ENCODE measurements at places on chromosomes 6 and 20. TPM values are rescaled to one million over a fixed set of nuclear protein-coding genes. Genes with fewer than 3 reads are reported as not detected.

DNA sequence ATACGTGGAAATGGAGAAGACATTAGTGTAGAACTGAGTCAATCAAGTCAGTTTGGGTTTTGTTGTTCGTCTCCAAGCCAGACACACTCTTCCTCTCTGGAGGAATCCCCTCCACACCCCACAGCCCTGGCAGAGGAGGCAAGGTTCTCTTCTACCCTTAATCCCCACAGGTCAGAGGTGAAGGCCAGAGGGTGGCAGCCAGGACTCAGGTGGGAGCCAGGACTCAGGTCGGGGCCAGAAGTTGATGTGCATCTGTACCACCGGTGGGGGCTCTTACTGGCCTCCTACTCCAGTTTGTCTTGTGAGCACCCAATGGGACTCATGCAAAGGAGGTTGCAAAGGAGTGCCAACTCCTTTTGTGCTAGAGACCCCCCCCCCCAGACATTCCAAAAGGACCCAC lies 126.4 kb downstream of the TBXT start:
- DNase-seq: no peak

GRCh38 chr20:38590676-38591473 lies 9.9 kb downstream of the ADIG start:
- DNase-seq: no peak

DNA sequence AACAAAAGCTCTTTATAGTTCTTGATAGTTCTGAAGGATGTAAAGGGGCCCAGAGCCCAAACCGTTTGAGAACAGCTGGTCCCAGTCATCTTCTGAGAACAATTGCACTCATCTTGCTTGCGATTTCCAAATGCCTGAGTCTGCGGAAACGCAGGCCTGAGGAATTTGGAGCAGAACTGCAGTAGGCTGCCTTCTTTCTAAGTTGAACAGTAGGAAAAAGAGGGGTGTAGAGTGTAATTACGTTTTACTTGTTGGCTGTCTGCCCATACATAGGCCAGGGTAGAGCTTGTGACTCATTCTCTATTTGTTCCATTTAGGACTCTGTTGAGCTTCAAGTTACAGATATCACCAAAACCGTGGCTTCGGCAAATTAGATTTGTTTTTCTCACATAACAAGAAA lies 42.0 kb upstream of the KIF16B start:
- no peak for DNase-seq

DNA sequence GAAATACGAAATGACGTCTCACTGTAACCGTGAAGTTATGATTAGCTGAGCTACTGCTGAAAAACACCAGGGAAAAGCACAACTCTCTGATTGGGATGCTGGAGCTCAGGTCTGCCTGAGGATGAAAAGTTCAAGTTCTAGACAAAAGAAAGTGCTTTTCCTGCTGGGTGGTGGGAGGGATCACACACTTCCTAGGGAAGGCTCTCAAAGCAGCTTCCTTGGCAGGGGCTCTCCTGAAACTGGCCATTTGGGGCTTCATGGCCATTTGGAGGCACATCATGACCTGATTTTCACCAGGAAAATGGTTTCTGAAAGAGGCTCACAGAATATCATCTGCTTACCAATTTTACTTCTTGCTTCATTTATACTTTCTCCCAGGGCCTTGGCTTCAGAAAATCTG lies 97.1 kb upstream of the KCNK16 start:
- DNase-seq: no peak

DNA sequence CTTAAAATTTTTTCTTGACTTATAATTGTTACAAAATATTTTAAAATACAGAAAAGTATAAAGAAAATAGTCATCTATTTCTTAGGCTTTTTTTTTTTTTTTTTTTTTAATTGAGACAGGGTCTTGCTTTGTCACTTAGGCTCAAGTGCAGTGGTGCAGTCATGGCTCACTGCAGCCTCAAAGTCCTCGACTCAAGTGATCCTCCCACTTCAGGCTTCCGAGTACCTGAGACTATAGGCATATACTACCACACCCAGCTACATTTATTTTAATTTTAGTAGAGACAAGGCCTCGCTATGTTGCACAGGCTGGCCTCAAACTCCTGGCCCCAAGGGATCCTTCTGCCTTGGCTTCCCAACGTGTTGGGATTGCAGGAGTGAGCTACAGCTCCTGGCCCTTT lies 5.3 kb upstream of the ACAT2 start:
- DNase-seq: no peak

DNA sequence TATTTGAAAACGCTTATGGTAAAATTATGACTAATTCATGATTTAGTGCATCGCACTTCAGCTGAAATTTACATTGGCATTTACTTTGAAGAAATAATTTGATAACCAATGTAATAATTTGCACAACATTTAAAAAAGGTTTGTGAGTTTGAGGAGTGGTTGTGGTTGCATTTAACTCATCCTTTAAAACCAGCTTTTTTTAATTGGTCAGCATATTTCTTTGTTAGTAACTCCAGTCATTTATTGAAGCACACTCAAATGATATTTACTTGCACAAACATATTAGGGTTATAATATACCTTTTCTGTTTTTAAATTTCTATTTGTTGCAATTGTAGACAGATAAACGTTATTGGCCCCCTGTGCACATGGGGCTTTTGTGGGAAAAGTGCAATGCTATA lies 78.1 kb upstream of the AHI1 start:
- no peak for DNase-seq

The GHRH gene
- not detected for total RNA-seq

The BTNL2 gene
- not detected for total RNA-seq

- DNase-seq: no peak
These were observed 215.4 kb downstream of the HDGFL1 start for GRCh38 chr6:22784601-22785410.

The NSFL1C gene
- total RNA-seq: 108 TPM

DNA sequence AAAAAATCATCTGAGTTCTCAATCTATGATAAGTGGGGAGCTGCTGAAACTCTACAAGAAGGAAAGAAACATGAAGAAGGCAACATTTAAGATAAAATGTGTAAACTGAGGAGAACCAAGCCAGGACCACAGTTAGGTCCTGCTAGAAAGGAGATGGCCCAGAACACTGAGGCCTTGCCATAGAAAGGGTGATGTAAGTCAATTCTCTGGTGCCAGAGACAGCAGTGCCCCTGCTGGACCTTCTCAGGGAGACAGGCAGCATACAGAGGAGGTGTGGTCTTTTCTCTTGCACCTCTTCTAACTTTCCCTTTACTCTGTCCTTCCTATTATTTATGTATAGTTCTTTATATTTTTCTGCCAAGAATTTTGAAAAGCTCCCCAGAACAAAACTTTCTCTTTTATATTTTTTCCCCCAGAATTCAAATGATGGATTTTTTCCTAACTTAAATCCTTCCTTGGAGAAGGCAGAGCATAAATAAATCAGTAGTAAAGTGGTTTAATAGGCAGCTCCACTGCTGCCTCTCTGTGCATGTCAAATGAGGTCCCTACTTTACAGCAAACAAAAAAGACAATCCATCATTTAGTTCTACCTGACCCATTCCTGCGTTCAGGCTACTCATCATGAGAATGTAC lies 9.0 kb downstream of the UQCC2 start:
- no peak for DNase-seq

The PAK1IP1 gene
- total RNA-seq: 27.9 TPM

DNA sequence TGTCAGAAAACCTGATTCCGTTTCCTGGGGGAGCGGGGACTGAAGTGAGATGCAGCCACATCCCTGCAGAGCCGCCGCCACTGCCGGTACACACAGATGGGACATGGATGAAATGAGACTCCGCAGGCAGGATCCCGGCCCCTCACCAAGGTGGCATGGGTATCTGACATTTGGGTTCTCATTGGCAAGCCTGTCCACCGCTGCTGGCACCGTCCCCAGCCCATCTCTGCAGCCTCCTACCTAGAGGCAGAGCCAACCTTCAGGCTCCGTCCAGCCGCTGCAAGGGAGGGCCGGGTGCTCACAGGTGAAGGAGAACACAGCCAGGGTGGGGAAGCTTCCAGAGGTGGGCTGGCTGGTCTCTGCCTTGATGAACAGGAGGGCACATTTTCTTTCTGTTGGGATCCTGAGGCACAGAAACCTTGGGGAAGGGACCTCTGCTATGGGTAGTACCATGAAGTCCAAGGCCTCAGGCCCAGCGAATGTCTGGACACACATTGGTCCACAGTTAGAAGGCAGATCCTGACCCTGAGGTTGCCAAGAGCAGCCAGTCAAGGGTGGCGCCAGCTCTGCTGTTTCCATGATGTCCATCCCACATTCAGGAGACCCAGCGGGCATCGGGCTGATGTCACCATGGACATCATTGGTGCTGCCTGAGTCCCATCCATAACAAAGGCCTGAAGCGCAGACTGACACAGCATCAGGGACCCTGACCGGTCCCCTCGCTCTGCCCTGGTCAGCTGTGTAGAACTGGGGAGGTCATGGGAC lies 177.4 kb downstream of the TAF4 start:
- no peak for DNase-seq

DNA sequence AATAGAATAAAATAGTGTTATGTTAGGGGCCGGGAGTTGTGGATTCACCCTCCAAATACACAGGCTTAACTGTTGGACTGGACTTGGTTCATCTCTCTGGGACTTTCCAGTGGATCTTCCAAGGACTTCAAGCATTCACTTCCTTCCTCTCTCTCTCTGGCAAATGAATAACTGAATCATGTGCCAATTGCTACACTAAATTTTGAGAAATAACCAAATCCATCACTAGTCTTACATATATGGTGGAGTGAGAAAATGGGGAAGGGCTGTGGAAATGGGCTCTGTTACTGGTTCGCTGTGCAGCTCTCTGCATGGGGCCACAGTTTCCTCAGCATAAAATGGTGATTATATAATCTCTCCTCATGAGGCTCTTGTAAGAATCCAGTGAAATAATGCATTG lies 6.8 kb upstream of the KIAA1755 start:
- no peak for DNase-seq

DNA sequence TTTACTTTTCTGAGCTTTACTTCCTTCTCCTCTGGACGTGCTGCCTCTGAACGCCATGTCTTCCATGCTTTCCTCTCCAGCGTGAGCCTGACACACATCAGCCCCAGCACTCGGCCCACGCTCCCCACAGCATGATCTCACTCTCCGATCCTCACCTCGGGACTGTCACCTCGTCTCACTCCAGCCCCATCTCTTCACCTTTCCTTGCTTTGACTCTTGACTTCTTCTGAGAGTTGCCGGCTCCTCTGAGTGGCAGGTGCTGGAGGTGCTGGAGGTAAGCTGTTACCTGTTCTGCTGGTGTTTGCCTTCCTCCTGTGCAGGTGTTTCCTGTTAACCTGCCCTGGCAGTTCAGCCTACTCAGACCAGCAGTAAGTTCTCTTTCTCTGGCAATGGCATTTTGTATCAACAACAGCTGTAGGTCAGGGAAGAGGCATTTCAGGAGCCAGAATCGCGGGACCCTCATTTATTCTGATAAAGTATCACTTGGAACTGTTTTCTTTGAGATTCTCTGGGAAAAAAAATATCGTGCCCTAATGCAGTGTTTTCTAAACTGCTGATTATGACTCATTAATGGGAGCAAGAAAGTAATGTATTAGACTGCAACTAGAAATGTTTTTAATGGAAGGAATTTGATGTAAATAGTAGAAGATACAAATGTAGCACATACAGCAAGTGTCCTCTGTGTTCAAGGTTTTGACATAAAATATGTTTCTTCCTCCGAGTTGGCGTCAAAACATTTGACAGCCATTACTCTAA lies 106.5 kb downstream of the ARID1B start:
- DNase-seq: no peak

DNA sequence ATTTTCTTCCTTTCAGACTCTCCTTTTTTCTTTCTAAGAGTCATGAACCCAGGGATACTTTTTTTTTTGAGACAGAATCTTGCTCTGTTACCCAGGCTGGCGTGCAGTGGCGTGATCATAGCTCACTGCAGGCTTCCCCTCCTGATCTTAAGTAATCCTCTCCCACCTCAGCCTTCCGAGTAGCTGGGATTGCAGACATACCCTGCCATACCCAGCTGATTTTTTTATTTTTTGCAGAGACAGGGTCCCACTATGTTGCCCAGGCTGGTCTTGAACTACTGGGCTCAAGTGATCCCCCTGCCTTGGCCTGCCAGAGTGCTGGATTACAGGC lies 32.8 kb upstream of the IER3 start:
- DNase-seq: no peak

The TFAP2D gene
- not detected for total RNA-seq

- DNase-seq: no peak
These were observed 39.2 kb downstream of the FAM50B start for GRCh38 chr6:3888153-3888957.

The DYNLT2 gene
- 2.1 TPM for total RNA-seq

GRCh38 chr6:160742090-160742489 lies 40.0 kb downstream of the PLG start:
- DNase-seq: no peak

DNA sequence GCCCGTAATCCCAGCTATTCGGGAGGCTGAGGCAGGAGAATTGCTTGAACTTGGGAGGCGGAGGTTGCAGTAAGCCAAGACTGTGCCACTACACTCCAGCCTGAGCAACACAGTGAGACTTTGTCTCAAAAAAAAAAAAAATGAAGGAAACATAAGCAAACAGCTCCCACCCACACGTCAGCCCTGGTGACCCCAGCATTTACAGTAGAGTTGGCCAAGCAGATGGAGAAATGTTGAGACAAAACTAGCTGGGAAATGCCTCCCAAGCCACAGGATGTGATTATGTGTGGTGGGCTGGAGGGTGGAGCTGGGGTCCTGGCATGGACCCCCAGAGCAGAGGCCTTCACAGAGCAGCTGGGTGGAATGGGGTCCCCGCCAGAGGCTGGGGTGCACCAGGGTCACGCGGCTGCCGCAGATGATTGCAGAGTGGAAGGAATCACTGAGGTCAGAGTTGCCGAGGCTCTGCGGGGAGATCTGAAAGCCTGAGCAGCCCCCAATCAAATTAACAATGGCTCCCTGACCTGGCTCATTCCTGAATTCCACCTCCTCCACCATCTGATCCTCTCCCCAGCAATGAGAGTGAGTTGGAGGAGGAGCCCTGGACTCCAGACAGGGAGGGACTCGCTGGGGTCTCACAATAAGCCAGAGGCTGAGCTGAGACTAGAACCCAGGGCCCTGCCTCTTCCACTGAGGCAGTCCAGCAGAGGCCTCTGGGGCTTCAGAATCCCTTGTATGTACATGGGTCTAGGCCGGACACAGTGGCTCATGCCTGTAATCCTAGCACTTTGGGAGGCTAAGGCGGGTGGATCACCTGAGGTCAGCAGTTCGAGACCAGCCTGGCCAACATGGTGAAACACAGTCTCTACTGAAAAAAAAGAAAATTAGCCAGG lies 34.7 kb upstream of the TGM2 start:
- DNase-seq: no peak

- DNase-seq: no peak
These were observed 253.5 kb downstream of the NRN1 start for GRCh38 chr6:5753209-5753608.

The INSM1 gene
- 31.5 TPM for total RNA-seq

The DST gene
- 11.8 TPM for total RNA-seq

GRCh38 chr6:52417675-52418111 lies 2.4 kb upstream of the EFHC1 start:
- no peak for DNase-seq

GRCh38 chr6:156808287-156808686 lies 31.1 kb downstream of the ARID1B start:
- no peak for DNase-seq

The GDAP1L1 gene
- total RNA-seq: not detected
